ENCODE measurements at places on chromosomes 1 and 21.

DNA sequence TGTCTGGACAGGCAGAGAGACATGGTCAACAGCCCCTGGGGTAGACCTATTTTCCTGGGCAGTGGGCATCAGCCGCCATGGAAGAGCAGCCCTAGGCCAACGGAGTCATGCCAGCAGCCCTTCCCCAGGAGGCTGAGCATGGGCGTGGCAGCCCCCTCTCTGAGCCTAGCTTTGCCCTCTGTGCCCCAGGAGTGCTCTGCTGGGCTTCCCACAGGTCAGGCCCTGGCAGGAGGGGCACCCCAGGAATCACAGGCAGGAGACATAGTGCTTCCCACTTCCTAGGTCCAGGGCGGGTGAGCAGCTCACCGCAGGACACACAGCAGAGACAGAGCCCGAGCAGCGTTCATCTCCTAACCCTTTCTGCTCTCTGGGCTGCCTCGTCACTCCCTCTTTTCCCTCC is 132.8 kb downstream of the GLIS1 start:
- no peak for DNase-seq

GRCh38 chr1:2312515-2313301 is 78.6 kb downstream of the MORN1 start:
- DNase-seq: no peak

GRCh38 chr1:162003061-162003829 is 20.4 kb downstream of the OLFML2B start:
- no peak for DNase-seq

- DNase-seq: no peak
Measured at GRCh38 chr1:24899581-24900485, 30.2 kb downstream of the RUNX3 start.

GRCh38 chr1:110245876-110246620 is 35.9 kb downstream of the KCNC4 start:
- no peak for DNase-seq

DNA sequence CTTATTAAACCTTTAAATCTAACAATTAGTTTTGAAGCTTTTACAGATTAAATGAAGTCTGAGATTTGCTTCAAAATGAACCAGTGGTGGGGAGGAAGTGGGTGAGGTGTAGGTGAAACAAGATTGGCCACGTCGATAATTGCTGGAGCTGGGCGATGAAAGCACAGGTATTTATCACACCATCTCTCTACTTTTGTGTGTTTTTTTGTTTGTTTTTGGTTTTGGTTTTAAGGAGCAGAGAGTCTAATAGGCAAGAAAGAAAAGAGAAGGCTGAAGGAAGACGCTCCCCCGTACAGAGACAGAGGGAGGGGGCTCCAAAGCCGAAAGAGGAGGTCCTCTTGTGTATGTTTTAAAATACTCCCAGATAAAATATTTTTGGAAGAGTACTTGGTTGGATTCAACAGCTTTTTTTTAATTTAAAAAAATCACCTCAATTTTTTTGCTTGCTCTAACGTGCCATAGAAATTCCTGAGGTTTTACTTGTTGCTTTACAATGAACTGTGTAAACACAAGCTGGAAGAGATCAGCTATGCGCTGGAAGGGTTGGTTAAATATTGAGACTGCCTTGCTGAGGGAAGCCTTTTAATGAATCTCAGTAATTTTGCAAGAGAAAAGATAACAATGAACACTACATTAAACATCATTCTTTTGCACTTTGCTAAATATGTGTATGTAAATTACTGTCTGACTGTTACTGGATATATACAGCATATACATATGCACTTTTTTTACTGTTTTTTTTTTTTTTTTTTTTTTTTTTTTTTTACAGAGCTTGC is 6.7 kb upstream of the LGALS8 start:
- DNase-seq: no peak

GRCh38 chr1:162315673-162316072 is 61.0 kb downstream of the SPATA46 start:
- DNase-seq: no peak

- no peak for DNase-seq
Measured at GRCh38 chr1:163531345-163531744, 209.6 kb downstream of the NUF2 start.

All from bone marrow (tissue), 2 donors.